Stimulated activated naive CD4-positive, alpha-beta T cell (primary cell): ENCODE measurements at places on chromosomes 11 and 22.

- DNase-seq, result no peak
Measured at GRCh38 chr11:25928076-25928475, 403.9 kb upstream of the ANO3 start.

GRCh38 chr22:44554411-44554810 lies 56.4 kb upstream of the RTL6 start:
- no peak for DNase-seq

DNA sequence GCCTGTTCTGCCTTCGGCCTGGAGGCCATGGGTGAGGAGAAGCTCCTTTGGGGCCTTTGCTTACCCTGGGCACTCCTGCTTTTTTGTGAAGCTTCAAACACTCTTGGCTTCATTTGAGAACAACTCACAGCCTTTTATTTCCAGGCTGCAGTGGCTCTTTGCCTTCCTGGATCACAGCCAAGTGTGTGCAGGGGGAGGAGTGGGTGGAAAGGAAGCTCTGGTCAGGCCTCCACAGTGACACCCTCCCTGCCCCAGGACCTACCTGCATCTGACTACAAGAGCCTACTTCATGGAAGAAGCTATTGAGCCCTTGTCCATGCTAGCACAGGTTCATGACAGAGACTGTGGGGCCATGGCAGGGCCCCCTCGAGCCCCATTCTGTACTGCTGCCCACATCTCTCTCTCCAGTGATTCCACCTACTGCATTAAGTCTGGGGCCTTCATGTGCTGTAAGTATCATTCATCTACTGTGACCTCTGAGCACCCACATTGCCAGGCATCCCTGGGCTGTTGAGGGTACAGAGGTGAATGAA lies 52.3 kb downstream of the GAB4 start:
- no peak for DNase-seq

GRCh38 chr11:109401545-109401944 lies 20.4 kb upstream of the C11orf87 start:
- DNase-seq, result no peak

GRCh38 chr11:123291201-123291869 lies 96.3 kb upstream of the CLMP start:
- no peak for DNase-seq
